Activated CD8-positive, alpha-beta T cell treated with anti-CD3 and anti-CD28 coated beads, Interleukin-2, amount 10 ng/mL, durations not matched to agents 7 days and 5 days (primary cell): ENCODE measurements at places on chromosomes 13 and 19.

GRCh38 chr13:73948848-73949529, 185.2 kb downstream of the KLF12 start:
- H3K27ac ChIP-seq: no peak overlapping the region
- no peak for DNase-seq
- H3K36me3 ChIP-seq: peaks cover 11% of the 10 kb centered on the region
- no peak overlapping the region for H3K4me3 ChIP-seq
- H3K27me3 ChIP-seq: no peaks in the 10 kb centered on the region

- peak overlapping the region; percentile 46 for H3K27ac ChIP-seq
- peak; percentile 65 for DNase-seq
- H3K36me3 ChIP-seq: no peaks in the 10 kb centered on the region
- H3K4me3 ChIP-seq: no peak overlapping the region
- H3K4me1 ChIP-seq: peaks cover 49% of the 10 kb centered on the region
- H3K27me3 ChIP-seq: no peaks in the 10 kb centered on the region
Measured at GRCh38 chr19:56111601-56112312, 9.3 kb downstream of the ZNF787 start.

GRCh38 chr19:43395561-43395960, 19.1 kb upstream of the TEX101 start:
- no peak overlapping the region for H3K4me3 ChIP-seq
- H3K36me3 ChIP-seq: no peaks in the 10 kb centered on the region
- DNase-seq: no peak
- H3K27ac ChIP-seq: no peak overlapping the region

DNA sequence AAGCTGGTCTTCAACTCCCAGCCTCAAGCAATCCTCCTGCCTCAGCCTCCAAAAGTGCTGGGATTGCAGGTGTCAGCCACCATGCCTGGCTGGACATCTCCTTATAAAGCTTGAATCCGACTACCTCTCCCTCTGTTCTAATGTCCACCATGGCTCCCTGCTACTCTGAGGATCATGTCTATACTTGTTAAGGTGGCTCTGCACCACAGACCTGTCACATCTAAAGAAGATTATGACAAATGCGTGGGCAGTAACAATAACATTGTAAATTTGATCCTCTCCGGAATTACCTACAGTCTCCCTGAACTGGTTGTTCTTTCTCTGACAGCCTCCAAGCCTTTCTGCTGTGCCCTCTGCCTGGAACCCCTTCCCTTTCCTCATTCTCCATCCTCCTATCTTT, 1.8 kb downstream of the NXNL1 start:
- H3K36me3 ChIP-seq: no peaks in the 10 kb centered on the region
- H3K27me3 ChIP-seq: peaks cover 26% of the 10 kb centered on the region
- H3K27ac ChIP-seq: no peak overlapping the region
- no peaks in the 10 kb centered on the region for H3K4me1 ChIP-seq
- H3K4me3 ChIP-seq: no peak overlapping the region
- DNase-seq: no peak

GRCh38 chr13:38264363-38265131, 85.1 kb upstream of the UFM1 start:
- no peak overlapping the region for H3K4me3 ChIP-seq
- no peak for DNase-seq
- H3K4me1 ChIP-seq: no peaks in the 10 kb centered on the region
- no peaks in the 10 kb centered on the region for H3K27me3 ChIP-seq

DNA sequence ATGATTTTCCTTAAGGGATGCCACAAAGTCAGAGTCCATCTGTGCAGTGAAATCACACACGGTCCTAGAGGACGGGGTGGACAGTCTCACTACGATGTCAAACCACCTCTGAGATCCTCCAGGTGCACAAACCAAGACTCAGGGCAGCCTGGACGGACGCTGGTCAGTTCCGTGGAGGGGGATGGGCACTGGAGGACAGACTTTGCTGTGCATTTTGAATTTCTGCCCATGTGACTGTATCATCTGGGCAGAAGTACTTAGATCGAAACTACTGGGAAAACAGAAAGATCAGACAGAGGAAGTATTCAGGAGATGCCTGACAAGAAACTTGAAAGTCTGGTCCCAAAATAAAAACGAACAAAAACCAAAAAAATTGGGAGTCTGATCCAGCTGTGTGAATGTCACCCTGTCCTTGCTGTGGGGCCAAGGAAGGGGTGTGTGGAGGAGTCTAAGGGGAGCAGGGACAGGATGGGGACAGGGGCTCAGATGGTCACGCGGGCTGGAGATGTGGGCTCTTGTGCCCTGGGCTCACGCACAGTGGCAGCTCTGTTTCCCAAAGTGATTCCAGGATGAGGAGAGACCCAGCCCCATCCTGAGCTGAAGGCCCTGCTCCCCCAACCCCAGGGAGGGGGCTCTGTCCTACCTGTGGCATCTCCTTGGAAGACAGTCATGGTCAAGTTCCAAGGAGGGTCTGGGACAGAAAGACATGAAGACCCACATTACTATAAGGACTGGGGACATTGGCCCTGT, 1.5 kb downstream of the SIGLEC8 start:
- peaks cover 2% of the 10 kb centered on the region for H3K4me1 ChIP-seq
- H3K36me3 ChIP-seq: peaks cover 1% of the 10 kb centered on the region
- no peak for DNase-seq
- H3K27ac ChIP-seq: no peak overlapping the region

- H3K27me3 ChIP-seq: no peaks in the 10 kb centered on the region
- H3K4me1 ChIP-seq: no peaks in the 10 kb centered on the region
- H3K36me3 ChIP-seq: no peaks in the 10 kb centered on the region
- no peak overlapping the region for H3K27ac ChIP-seq
Measured at GRCh38 chr13:32472194-32472621, 44.3 kb upstream of the N4BP2L1 start.

- no peaks in the 10 kb centered on the region for H3K27me3 ChIP-seq
- DNase-seq: no peak
- no peak overlapping the region for H3K4me3 ChIP-seq
- no peaks in the 10 kb centered on the region for H3K4me1 ChIP-seq
- no peak overlapping the region for H3K27ac ChIP-seq
Measured at GRCh38 chr13:72122661-72123255, 255.8 kb upstream of the DACH1 start.

- H3K27ac ChIP-seq: no peak overlapping the region
- H3K27me3 ChIP-seq: no peaks in the 10 kb centered on the region
- H3K4me1 ChIP-seq: peaks cover 7% of the 10 kb centered on the region
Measured at GRCh38 chr19:7715671-7716070, 13.7 kb upstream of the FCER2 start.

DNA sequence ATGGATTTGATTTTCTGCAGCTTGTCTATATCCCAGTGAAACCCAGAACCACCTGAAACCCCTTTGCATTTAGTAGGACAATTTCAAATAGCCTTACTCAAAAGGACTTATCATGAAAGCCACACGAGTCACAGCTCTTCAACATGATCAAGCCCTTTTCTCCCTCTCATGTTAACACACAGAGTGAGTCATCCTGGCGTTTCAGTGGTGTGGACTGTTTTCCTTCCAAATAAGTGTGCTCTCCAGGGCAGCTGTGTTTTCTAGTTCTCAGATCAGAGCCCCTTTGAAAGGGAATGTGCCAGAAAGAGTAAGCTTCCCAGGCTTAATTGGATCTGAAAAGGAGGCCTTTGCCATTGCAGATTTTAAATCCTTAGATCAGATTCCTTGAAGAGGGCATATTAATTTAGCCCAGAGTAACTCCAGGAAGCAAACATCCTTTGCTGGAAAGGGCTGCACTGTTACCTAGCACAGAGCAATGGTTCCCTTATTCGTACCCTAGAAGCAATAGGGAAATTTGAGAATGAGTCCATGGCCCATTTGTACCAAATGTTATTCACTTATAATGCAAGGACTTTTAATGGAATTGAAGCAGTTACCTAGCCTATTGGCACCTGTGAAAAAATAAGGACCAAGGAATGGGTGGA, 51.3 kb downstream of the ERICH6B start:
- DNase-seq: no peak
- no peak overlapping the region for H3K4me3 ChIP-seq
- H3K36me3 ChIP-seq: no peaks in the 10 kb centered on the region
- H3K4me1 ChIP-seq: peaks cover 2% of the 10 kb centered on the region
- no peaks in the 10 kb centered on the region for H3K27me3 ChIP-seq

GRCh38 chr13:50838031-50838430, 5.5 kb downstream of the DLEU7 start:
- peaks cover 8% of the 10 kb centered on the region for H3K36me3 ChIP-seq
- no peak overlapping the region for H3K4me3 ChIP-seq
- H3K4me1 ChIP-seq: peaks cover 5% of the 10 kb centered on the region
- peaks cover 5% of the 10 kb centered on the region for H3K27me3 ChIP-seq
- no peak for DNase-seq

GRCh38 chr19:17784201-17785008, 10.5 kb upstream of the B3GNT3 start:
- H3K27me3 ChIP-seq: no peaks in the 10 kb centered on the region
- H3K27ac ChIP-seq: peak overlapping the region; percentile 77
- DNase-seq: peak; percentile 85
- peaks cover 14% of the 10 kb centered on the region for H3K4me1 ChIP-seq
- H3K36me3 ChIP-seq: peaks cover 39% of the 10 kb centered on the region

GRCh38 chr13:96796091-96796633, 198.1 kb downstream of the OXGR1 start:
- H3K36me3 ChIP-seq: no peaks in the 10 kb centered on the region
- no peaks in the 10 kb centered on the region for H3K4me1 ChIP-seq
- H3K27me3 ChIP-seq: no peaks in the 10 kb centered on the region
- DNase-seq: no peak

DNA sequence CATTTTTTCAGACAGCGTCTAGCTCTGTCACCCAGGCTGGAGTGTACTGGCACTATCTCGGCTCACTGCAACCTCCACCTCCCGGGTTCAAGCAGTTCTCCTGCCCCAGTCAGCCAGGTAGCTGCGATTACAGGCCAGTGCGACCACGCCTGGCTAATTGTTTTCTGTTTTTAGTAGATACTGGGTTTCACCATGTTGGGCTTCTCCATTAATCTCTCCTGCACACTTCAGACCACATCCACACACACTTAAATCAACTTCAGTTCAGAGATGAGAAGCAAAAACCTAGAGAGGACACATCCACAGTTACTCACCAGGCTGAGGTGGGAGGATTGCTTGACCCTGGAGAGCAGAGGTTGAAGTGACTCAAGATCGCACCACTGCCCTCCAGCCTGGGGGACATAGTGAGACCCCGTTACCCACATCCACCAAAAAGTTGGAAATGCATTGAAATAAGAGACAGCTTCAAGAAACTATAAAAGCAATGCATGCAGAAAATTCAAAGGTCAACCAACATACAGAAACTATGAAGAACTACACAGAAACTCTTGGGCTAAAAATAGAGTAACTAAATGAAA, 42.3 kb downstream of the ZNF611 start:
- DNase-seq: no peak
- H3K36me3 ChIP-seq: peaks cover 27% of the 10 kb centered on the region
- no peak overlapping the region for H3K27ac ChIP-seq
- H3K4me1 ChIP-seq: peaks cover 29% of the 10 kb centered on the region
- H3K4me3 ChIP-seq: no peak overlapping the region
- no peaks in the 10 kb centered on the region for H3K27me3 ChIP-seq

DNA sequence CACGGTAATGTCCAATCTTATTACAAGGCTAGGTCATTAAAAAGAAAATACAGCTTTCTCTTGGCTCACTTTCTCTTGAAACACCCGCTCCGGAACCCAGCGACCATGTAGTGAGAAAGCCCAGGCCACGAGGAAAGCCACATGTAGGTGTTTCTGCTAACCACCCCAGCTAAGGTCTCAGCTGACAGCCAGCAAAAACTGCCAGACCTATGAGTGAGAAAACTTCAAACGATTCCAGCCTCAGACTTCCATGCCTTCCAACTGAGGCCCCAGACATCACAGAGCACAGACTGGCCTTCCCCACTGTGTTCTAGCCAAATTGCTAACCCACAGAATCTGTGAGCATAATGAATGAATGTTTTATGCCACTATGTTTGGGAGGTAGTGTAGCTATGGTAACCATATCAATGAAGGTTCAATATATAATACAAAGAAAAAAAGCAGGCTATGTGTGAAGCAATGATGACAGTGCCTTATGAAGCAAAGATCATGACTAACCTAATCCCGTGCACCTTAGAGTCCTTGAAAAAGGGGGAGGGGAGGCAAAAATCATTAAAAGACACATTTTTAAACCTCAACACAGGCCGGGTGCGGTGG, 11.9 kb upstream of the TPTE2 start:
- no peak overlapping the region for H3K27ac ChIP-seq
- peak; percentile 24 for DNase-seq
- H3K36me3 ChIP-seq: no peaks in the 10 kb centered on the region
- peaks cover 4% of the 10 kb centered on the region for H3K4me1 ChIP-seq
- no peak overlapping the region for H3K4me3 ChIP-seq

DNA sequence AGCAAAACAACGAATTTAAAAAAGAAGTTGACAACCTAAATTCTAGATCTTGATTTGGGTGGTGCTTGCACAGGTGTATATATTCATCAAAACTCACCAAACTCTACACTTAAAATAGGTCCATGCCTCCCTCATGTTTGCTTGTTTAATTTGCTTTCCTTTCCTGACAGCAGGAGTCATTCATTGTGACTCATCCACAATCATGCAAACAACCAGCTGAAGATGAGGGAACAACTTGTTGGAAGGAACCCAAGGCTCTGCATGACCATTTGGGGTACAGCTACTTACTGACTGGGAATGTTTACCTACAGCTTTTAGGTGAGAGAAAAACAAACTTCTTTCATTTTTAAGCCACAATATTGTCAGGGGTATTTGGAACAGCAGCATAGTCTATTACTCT, 96.6 kb downstream of the RXFP2 start:
- no peaks in the 10 kb centered on the region for H3K4me1 ChIP-seq
- H3K27ac ChIP-seq: no peak overlapping the region
- peaks cover 7% of the 10 kb centered on the region for H3K27me3 ChIP-seq

DNA sequence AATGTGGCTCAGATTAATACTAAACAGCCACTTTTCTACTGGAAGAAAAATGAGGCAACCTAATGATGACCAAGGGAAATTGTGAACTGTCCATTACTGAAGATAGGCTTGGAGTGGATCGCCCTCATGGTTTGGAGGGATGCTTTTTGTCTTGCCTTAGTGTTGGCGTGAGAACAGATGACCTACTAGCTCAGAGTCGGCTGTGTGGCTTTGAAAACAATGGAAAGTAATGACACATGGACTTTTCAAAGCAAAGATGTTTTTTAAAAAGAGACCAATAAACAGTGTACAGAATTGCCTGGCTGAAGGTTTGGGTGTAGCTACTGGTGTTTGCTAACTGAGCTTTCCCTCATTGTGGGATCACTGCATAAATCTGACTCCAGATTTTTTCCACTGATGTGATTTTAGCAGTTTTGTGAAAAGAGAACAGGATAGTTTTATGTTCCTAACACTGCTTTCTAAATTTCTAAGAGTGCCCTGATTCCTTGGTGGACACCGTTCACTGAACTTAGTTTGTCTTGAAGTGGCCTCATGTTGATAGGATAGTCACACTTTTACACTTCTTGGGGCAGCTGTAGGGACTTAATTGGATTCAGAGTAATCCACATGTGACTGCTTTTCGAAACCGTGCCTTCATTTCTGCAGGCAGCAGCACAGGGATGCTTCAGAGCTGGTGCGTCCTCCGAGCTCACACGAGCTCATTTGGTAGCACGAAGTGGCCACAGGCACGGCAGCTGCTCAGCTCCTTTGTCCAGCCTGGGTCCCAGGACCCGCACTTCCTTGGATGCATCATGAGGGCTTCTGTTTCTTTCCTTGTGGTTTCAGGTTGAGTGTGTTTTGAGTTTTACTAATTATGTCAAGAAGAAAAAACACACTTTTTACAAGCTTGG, 4.3 kb downstream of the CEBPG start:
- no peaks in the 10 kb centered on the region for H3K27me3 ChIP-seq
- H3K4me3 ChIP-seq: no peak overlapping the region
- H3K36me3 ChIP-seq: peaks cover 33% of the 10 kb centered on the region
- no peak overlapping the region for H3K27ac ChIP-seq
- peaks cover 35% of the 10 kb centered on the region for H3K4me1 ChIP-seq
- no peak for DNase-seq

- no peaks in the 10 kb centered on the region for H3K27me3 ChIP-seq
- peaks cover 4% of the 10 kb centered on the region for H3K4me1 ChIP-seq
- DNase-seq: no peak
- H3K4me3 ChIP-seq: no peak overlapping the region
- peaks cover 2% of the 10 kb centered on the region for H3K36me3 ChIP-seq
Measured at GRCh38 chr13:113950451-113951245, 23.2 kb downstream of the C13orf46 start.
